GM19239 (cell line): ENCODE measurements at places on chromosomes 1 and 21.

DNA sequence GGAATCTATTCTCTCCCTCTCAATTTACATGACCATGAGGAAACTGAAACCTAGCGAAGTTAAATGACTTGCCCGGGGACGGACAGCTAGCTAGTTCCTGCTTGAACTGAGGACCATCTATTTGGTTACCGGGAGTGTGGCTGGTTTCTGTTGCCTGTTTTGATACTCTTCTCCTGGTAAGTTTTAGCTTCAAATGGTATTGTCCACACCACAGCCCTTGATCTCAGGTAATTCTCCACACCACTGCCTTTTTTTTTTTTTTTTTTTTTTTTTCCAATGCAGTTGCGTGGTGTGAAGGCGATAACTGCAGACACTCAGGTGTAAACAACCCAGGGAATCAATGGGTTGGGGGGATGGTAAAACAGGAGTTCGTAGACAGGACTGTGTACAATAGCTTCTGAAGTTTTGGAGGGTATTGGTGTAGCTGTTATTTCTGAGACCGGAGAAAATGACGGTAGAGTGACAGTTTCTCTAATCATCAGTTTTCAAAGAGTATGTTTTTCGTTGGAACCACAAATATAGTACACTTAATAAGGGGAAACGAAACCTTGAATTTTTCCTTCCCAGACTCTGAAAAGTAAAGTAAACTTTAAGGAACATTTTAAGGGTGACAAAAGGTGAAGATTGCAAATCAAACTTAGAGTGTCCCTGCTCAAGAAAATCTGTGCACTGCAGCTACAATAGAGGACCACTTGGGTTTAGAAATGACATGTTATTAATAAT lies 125.3 kb upstream of the CACYBP start:
- DNase-seq, result peak; percentile 10

- no peak for DNase-seq
These were observed 5.1 kb downstream of the LYPD8 start for GRCh38 chr1:248750496-248750895.

DNA sequence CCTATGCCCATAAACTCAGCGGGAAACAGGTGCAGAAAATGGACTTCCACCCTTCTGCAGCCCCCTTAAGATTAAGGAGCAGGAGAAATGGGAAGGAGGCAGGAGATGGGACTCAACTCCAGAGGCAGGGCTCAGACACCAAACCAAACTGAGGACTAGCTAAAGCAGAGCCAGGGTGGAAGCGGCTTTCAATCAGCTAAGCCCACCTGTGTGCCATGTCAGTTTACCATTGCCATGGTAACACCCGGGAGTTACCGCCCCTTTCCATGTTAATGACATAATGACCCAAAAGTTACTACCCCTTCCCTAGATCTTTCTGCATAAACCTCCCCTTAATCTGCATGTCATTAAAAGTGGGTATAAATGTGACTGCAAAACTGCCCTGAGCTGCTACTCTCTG lies 653.5 kb downstream of the PTPRU start:
- no peak for DNase-seq

- DNase-seq, result no peak
These were observed 1.2 kb downstream of the PSMG1 start for GRCh38 chr21:39182016-39182415.

GRCh38 chr1:201142011-201142848 lies 12.0 kb downstream of the TMEM9 start:
- DNase-seq, result no peak

- DNase-seq, result no peak
These were observed 8.4 kb downstream of the SLC35E2B start for GRCh38 chr1:1684031-1684681.

DNA sequence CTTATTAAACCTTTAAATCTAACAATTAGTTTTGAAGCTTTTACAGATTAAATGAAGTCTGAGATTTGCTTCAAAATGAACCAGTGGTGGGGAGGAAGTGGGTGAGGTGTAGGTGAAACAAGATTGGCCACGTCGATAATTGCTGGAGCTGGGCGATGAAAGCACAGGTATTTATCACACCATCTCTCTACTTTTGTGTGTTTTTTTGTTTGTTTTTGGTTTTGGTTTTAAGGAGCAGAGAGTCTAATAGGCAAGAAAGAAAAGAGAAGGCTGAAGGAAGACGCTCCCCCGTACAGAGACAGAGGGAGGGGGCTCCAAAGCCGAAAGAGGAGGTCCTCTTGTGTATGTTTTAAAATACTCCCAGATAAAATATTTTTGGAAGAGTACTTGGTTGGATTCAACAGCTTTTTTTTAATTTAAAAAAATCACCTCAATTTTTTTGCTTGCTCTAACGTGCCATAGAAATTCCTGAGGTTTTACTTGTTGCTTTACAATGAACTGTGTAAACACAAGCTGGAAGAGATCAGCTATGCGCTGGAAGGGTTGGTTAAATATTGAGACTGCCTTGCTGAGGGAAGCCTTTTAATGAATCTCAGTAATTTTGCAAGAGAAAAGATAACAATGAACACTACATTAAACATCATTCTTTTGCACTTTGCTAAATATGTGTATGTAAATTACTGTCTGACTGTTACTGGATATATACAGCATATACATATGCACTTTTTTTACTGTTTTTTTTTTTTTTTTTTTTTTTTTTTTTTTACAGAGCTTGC lies 6.7 kb upstream of the LGALS8 start:
- no peak for DNase-seq

- DNase-seq, result no peak
These were observed 27.5 kb upstream of the GPR88 start for GRCh38 chr1:100510451-100510850.

DNA sequence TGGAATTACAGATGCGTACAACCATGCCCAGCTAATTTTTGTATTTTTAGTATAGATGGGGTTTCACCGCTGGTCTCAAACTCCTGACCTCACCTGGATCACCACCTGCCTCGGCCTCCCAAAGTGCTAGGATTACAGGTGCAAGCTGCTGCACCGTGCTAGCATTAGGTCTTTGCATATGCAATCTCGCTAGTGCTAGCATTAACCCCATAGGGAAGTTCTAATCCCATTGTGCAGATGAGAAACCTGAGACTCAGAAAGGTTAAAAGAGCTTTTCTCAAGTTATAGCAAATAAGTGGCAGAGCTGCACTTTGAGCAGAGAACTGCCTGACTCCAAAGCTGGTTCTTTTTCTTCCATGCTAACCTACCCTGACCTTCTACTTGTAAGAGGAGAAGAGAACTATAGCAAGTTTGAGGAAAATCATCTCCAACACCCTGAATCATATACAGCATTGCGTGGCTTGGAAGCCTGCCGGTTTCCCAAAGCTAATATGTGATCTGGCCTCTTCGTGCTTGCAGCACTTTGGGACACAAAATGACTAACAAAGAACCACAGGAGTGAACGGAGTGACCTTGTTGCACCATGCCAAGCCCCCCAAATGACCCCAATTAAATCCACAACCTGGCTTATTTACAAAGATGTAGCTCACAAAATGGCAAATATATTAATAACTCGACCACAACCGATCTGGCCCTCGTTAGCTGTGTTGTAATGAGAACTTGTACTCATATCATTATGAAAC lies 185.1 kb downstream of the TM2D1 start:
- DNase-seq, result no peak

DNA sequence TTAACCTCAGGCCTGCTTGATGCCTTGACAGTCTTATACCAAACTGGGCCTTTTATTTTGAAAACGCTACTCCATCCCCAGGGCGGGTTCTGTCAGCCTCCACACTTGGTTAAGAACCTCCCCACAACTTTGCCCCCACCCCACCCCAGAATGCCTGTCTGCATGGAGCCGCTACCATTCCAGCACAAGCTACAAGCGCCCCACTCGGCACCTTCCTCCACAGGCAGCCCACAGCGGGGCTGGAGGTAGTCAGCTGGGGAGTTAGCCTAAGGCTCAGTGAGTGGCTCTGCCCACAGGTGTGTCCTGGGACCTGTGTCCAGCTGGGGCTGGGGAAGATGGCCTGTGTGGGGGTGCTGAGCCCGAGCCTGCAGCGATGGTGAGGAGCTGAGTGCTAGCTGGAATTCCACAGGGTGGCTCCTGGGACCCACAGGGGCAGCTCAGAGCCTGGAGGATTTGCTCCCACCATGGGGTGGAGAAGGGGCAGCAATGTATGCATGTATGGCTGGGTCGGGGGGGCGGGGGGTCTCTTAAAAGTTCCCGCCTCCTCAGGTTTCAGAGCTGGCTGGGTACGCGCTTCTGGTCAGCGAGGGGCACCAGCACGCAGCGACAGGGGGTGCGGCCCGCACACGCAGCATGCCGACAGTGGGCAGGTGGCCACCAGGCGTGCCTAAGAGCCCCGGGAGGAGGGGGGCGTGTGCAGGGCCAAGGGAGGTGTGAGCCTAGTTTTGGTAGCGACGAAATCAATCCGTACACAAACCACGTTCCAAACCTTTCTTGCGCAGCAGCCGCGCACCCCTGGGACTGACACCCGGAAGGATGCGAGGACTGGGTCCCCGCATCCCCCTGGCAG lies 917 bp downstream of the ETNK2 start:
- no peak for DNase-seq

DNA sequence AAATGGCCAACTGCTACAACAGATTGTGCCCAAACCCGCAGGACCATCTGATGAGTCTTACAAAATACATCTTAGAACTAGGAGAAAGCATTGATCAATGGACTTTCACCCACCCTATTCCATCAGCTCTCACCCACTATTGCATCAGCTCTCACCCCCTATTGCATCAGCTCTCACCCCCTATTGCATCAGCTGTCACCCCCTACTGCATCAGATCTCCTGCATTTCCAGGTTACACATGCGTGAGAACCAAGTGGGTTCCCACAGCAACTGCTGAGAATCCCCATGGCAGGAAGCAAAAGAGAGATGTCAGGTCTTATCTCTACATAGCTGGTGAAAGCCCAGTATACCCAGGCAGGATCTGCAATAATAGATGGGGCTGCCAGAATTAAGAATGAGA lies 533.5 kb downstream of the LTN1 start:
- DNase-seq, result no peak

DNA sequence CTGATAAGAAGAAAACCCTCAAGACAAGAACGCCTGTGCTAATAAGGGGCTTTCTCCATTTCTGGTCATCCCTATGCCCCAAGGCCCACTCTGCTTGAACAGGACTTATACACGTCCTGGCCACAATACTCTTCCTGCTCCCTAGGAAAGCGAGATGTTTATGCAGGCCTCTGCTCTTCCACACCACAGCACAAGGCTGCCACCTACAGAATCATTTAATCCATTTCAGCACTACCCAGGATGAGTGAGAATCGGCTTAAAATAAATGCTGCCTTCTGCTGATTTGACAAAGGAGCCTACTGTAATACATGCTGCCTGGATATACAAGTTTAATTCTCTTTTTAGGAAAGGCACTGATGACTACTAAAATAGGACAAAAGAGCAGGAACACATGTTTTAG lies 29.4 kb downstream of the FRRS1 start:
- DNase-seq, result no peak

DNA sequence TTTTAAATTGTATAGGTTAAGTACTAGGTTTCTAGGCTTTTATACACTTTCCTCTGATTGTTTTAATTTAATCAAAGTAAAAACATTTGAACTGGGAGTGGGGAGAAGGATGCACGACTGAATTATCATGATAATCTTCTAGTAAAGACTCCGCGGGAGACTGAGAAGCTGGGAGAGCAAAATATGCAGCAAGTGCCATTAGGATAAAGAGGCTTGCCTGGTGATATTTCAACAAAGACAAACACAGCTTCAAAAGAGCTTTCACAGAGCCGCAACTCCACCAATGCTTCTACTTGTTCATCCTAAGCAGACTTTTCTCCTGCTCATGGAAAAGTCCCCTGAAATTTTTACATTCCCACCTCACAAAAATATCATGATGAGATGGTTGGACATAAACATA lies 239.0 kb upstream of the PTBP2 start:
- no peak for DNase-seq

GRCh38 chr1:226541631-226542622 lies 6.6 kb upstream of the STUM start:
- DNase-seq, result no peak

DNA sequence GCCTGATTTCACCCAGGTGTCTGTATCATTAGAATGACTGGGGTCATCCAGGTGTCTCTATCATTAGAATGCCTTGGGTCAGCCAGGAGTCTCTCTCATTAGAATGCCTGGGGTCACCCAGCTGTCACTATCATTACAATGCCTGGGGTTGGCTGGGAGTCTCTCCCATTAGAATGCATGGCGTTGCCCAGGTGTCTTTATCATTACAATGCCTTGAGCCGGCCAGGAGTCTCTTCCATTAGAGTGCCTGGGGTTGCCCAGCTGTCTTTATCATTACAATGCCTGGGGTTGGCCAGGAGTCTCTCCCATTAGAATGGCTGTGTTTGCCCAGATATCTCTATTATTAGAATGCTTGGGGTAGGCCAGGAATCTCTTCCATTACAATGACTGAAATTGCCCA lies 61.6 kb downstream of the RNF187 start:
- no peak for DNase-seq

- DNase-seq, result no peak
These were observed 230.9 kb downstream of the DUSP10 start for GRCh38 chr1:221510793-221511503.

GRCh38 chr21:35149698-35150097 lies 100.6 kb upstream of the RUNX1 start:
- DNase-seq, result no peak

DNA sequence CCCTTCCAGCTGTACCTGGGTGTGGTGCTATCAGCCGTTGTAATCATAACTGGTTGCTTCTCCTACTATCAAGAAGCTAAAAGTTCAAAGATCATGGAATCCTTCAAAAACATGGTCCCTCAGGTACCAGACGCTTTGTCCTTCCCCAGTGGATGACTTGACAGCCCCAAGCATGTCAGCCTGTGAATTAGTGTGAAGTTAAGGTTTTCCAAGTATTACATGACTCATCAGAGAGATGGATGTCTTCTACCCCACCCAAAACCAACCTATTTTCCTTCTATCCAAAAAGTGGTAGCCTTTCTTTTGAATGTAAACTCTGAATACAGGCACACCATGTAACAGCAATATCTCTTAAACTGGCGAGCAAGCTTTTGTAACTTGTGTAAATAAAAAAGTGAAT lies 15.1 kb downstream of the ATP1A1 start:
- DNase-seq, result no peak

- no peak for DNase-seq
These were observed 25.3 kb downstream of the CR1L start for GRCh38 chr1:207670192-207670591.

- no peak for DNase-seq
These were observed 282.5 kb downstream of the VAV3 start for GRCh38 chr1:107682467-107682866.

GRCh38 chr1:116252271-116252670 lies 120.8 kb upstream of the ATP1A1 start:
- DNase-seq, result no peak

DNA sequence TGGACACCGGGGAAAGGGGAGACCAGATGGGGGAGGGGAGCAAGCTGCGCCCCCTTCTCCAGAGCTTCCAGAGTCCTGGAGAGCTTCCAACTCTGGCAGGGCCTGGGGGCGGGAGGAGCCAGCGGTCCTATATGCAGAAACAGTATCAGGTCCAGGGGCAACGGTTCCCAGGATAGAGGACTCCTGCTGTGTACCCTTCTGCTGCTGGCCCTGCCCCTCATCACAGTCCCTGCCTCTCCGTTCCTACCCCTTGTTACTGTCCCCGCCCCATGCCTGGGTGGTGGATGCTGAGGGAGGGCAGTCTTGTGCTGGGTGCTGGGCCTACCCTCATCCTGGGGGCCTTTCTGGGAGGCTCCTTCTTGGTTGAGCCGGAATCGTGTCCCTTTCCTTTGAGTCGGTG lies 19.2 kb upstream of the PEX10 start:
- DNase-seq, result no peak
